ENCODE measurements at places on chromosomes 4 and X. TPM values are rescaled to one million over a fixed set of nuclear protein-coding genes. Genes with fewer than 3 reads are reported as not detected.

UGDH gene
- 116 TPM for total RNA-seq

GC gene
- total RNA-seq, result not detected

ATP8A1 gene
- total RNA-seq, result 11.6 TPM

DAPP1 gene
- 6.4 TPM for total RNA-seq

ENAM gene
- 0.19 TPM for total RNA-seq

GDPD2 gene
- total RNA-seq, result not detected

SCFD2 gene
- total RNA-seq, result 15.3 TPM

GUCY2F gene
- not detected for total RNA-seq

WNK3 gene
- 6.2 TPM for total RNA-seq

TRPC3 gene
- 1.3 TPM for total RNA-seq

VEGFD gene
- 4.8 TPM for total RNA-seq

OTUD6A gene
- not detected for total RNA-seq

PNMA6F gene
- not detected for total RNA-seq

EXOC1L gene
- not detected for total RNA-seq

ATP1B4 gene
- not detected for total RNA-seq

BEND4 gene
- 0.03 TPM for total RNA-seq

UFSP2 gene
- total RNA-seq, result 29.5 TPM

PCDH7 gene
- 157 TPM for total RNA-seq

ARSD gene
- total RNA-seq, result 23.3 TPM

TMPRSS11D gene
- total RNA-seq, result not detected

SLC6A14 gene
- total RNA-seq, result not detected

MFAP3L gene
- 10.1 TPM for total RNA-seq

IL15 gene
- total RNA-seq, result 15.2 TPM

MAGEC3 gene
- total RNA-seq, result 2.2 TPM

CLNK gene
- 0.26 TPM for total RNA-seq

STARD8 gene
- 17.9 TPM for total RNA-seq

TMPRSS11A gene
- not detected for total RNA-seq

CT45A5 gene
- not detected for total RNA-seq

MAGEA8 gene
- not detected for total RNA-seq

ZDHHC15 gene
- total RNA-seq, result 4.8 TPM

HS3ST1 gene
- total RNA-seq, result 4.2 TPM

ZDHHC9 gene
- 24.0 TPM for total RNA-seq

GSPT2 gene
- total RNA-seq, result 7.7 TPM

ASB9 gene
- 1.3 TPM for total RNA-seq

SMR3B gene
- not detected for total RNA-seq

USP17L19 gene
- total RNA-seq, result not detected

FGFR3 gene
- total RNA-seq, result 1.2 TPM

CTAG1A gene
- total RNA-seq, result not detected

DDX53 gene
- total RNA-seq, result not detected

MGAT4D gene
- not detected for total RNA-seq

MAP7D3 gene
- 30.9 TPM for total RNA-seq

VGLL1 gene
- not detected for total RNA-seq

F9 gene
- total RNA-seq, result not detected

STBD1 gene
- total RNA-seq, result 16.8 TPM

CXorf65 gene
- not detected for total RNA-seq

DBET gene
- total RNA-seq, result not detected

AWAT2 gene
- not detected for total RNA-seq

PPBP gene
- 0.57 TPM for total RNA-seq

CXCL13 gene
- total RNA-seq, result not detected

FGF13 gene
- total RNA-seq, result 13.8 TPM

ARHGAP36 gene
- not detected for total RNA-seq

GAGE12H gene
- total RNA-seq, result not detected

NLGN4X gene
- 2.1 TPM for total RNA-seq

All from aorta (tissue), 5 donors.